Placental pericyte (primary cell): ENCODE measurements at places on chromosomes 16 and 17. TPM values are rescaled to one million over a fixed set of nuclear protein-coding genes. Genes with fewer than 3 reads are reported as not detected.

EFNB3 gene
- total RNA-seq, result 0.72 and 1.5 TPM in 2 replicates

CHP2 gene
- total RNA-seq, result not detected in 2 replicates

HS3ST3A1 gene
- total RNA-seq, result 26.3 and 77.5 TPM in 2 replicates

RGS11 gene
- 1.0 and 2.4 TPM in 2 replicates for total RNA-seq

C1QTNF8 gene
- total RNA-seq, result not detected in 2 replicates

PERCC1 gene
- total RNA-seq, result not detected in 2 replicates

KRTAP4-6 gene
- not detected in 2 replicates for total RNA-seq

FLCN gene
- 57.3 and 81.0 TPM in 2 replicates for total RNA-seq

SHISA6 gene
- not detected in 2 replicates for total RNA-seq

ATP5PD gene
- total RNA-seq, result 163 and 256 TPM in 2 replicates
